Stimulated activated CD8-positive, alpha-beta memory T cell treated with anti-CD3 and anti-CD28 coated beads, Interleukin-4, amount 100 ng/mL, for 4 hours (primary cell): ENCODE measurements at places on chromosomes 3 and 15.

GRCh38 chr3:79154865-79155264 is 612.9 kb downstream of the ROBO1 start:
- DNase-seq, result no peak

- DNase-seq, result no peak
These were observed 172.0 kb downstream of the P3H2 start for GRCh38 chr3:189948724-189949045.

GRCh38 chr3:62632510-62633294 is 242.5 kb downstream of the CADPS start:
- no peak for DNase-seq

GRCh38 chr15:98421419-98422129 is 226.8 kb upstream of the IGF1R start:
- DNase-seq, result peak; percentile 18

GRCh38 chr3:2098398-2099027 is at the start of gene CNTN4:
Gene CNTN4 (plus strand): TSS chr3:2098866.
- DNase-seq, result no peak

- DNase-seq, result no peak
These were observed 208.1 kb upstream of the PPP2R3A start for GRCh38 chr3:135757421-135757820.

DNA sequence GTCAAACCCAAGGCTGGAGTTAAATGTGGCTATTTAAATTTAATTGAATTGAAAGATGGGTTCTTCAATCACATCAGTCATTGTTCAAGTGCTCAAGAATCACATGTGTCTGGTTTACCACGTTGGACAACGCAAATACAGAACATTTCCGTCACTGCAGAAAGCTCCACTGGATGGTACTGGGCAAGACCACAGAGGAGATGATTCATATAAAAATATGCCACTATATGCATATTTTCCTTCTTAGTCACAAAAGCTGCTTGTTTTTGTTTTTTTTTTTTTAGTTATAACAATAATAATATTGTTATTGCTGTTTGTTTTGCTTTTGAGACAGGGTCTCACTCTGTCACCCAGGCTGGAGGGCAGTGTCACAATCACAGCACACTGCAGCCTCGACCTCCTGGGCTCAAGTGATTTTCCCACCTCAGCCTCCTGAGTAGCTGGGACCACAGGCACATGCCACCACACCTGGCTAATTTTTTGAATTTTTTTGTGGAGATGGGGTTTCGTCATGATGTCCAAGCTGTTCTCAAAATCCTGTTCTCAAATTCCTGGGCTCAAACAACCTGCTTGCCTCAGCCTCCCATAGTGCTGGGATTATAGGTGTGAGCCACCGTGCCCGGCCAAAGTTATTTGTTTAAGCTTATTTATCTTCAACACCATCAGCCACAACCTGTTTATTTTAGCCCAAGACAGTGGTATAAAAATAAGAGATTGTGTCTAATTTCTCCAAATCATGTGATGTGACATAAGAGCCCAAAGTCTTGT is 19.4 kb downstream of the RTP3 start:
- DNase-seq, result no peak

DNA sequence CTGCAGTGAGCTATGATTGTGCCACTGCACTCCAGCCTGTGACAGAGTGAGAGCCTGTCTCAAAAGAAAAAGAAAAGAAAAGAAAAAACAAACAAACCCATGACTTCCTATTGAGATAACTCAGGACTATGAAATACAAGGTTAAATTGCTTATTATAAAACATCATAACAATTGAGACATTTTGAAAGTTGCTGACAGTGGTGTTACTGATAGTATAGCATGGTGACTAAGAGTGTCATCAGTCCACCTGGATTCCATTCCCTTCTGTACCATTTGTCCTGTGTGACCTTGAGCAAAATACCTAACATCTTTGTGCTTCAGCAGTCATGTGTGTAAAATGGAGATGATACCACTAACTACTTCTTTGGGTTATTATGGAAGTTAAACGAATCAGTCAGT is 49.1 kb downstream of the ARHGEF26 start:
- no peak for DNase-seq

GRCh38 chr15:90099868-90100831 is 2.1 kb downstream of the IDH2 start:
- DNase-seq, result no peak

DNA sequence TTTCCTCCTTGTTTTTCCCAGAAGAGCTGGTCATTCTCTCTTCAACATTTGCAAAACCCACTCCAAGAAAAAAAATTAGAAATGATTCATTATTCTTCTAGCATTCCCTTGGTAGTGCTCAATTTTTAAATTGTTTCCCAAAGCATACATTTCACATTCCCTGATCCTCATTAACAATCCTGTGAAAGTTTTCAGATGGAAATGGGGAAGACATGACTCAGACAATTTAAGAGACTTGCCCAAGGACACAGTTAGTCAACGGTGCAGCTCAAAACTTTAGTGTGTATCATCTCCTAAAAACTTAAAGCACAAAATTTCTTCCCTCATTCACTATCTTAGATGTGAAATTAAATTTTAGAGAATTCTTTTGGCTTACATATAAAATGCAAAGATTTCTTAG is 17.1 kb upstream of the ABI3BP start:
- no peak for DNase-seq

GRCh38 chr3:99475229-99475628 is 163.2 kb upstream of the COL8A1 start:
- no peak for DNase-seq

DNA sequence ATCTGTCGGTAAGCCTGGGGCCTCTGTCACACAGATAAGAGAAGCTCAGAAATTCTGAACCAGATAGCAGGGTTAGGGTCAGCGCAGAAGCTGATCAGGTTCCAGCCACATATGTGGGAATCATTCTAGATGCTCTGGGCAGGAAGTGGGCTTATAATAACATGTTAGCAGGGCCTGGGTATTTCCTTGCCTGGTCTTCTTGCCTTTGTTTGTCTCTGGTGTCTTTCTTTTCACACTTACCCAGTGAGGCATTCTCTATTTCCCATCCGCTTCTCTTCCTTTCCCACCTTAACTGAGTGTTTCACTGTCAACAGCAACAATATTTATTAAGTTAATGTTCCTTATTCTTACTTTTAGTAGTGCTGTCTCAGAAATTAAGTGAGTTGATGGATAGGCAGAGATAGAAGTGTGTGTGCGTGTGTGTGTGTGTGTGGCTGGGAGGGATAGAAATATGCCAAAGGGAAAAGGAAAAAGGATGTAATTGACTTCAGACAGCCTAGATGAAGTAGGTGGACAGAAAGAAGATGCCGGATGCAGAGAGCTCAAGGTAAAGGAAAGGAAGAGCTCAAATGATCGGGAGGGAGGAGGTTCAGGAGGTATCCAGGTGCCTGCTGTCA is 2.0 kb downstream of the PLA1A start:
- DNase-seq, result no peak

GRCh38 chr3:36447061-36447460 is 66.8 kb downstream of the STAC start:
- DNase-seq, result no peak

GRCh38 chr3:180855364-180855763 is 57.1 kb upstream of the FXR1 start:
- DNase-seq, result no peak

GRCh38 chr3:12658593-12659058 is 5.3 kb downstream of the RAF1 start:
- DNase-seq, result no peak

DNA sequence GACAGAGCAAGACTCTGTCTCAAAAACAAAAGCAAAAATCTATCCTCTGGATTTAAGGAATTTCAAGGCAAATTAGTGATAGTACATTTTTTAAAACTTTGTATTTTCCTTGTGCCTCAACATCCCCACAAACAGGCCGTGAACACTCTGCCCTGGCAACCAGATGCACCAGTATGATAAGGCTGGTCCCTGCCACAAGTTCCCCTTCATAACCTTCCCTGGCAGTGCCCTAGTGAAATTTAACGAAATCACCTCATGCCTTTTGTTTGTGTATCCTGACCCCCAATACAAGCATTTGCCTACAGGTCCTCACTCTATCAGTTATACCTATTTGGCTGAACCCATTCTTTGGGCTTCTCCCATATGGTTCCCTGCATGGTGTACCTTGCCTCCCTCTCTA is 107.4 kb upstream of the FLNB start:
- DNase-seq, result no peak

DNA sequence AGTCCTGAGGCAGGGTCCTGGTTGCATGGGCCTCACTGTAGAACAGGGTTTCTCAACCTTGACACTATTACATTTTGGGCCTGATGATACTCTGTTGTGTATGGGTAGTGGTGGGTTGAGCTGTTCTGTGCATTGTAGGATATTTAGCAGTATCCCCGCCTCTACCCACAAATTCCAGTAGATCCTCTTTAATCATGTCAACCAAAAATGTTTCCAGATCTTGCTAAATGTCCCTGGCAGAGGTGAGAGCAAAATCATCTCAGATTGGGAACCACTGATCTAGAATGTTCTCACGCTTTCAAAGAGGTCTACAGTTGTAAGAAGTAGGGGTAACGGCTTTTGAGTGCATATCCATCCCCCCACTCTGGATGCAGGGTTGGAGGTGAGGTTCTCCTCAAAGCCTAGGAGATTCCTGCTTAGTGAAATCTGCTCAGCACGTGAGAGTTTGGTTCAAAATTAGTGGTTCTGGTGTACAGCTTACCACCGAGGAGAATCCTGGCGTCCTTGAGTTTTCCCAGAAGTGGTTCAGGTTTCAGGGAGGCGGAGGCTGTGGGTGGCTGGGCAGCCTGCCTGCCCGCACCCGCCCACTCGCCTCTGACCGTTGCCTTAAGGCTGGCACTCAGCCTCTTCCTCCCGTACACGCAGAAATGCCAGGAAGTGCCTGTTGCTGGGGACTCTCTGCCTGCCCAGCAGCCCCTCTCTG is 5.3 kb downstream of the ACVR2B start:
- DNase-seq, result no peak

DNA sequence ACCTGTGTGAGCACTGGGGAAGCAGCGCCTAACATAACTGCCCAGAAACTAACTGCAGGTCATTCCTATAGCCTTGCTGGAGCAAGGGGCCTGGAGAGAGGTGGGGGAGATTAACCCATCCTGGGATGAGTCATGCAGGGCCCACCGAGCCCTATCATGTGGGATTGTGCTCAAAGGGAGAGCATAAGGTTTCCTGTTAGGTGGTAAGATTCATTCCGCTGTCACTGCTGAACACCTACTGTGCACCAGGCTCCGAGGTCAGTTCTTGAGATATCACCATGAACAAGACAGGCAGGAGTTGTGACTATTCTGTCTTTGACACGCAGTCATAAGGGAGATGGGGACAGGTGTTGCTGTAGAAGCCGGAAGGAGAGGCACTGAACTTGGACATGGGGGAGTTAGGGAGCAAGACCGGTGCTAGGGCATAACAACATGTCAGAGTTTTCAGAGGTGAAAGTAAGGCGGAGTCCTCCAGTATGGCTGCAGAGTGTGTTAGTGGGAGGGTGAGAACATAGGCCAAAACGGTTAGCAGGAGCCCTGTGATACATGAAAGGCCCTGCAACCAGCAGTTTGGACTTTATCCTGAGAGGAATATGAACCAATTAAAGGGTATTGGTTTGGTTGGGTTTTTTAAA is 2.4 kb downstream of the SLC25A38 start:
- no peak for DNase-seq

GRCh38 chr3:73656241-73656890 is 31.6 kb upstream of the PDZRN3 start:
- no peak for DNase-seq

DNA sequence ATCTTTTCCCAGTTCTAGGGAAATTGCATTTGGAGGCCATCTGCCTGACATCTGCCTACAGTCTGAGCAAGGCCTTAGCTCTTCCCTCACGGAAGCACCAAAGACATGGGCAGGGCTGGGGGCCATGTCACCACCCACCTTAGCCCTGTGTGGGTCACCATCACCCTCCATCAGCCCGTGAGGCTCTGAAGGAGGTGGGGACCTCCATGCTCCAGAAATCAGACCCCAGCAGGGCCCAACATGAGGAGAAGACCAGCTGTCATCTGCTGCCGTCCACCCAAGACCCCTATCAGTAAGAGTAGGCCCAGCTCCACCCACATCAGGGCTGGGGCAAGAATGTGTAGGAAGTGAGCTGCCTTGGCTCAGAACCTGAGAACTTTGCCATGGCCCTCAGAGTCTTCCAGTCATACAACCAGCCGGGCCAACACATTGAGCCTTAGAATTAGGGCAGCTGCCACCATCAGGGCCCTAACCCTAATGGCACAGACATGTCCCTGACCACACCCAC is 1.9 kb downstream of the TMIE start:
- DNase-seq, result no peak

- no peak for DNase-seq
These were observed 11.5 kb upstream of the TEX9 start for GRCh38 chr15:56353740-56354139.

DNA sequence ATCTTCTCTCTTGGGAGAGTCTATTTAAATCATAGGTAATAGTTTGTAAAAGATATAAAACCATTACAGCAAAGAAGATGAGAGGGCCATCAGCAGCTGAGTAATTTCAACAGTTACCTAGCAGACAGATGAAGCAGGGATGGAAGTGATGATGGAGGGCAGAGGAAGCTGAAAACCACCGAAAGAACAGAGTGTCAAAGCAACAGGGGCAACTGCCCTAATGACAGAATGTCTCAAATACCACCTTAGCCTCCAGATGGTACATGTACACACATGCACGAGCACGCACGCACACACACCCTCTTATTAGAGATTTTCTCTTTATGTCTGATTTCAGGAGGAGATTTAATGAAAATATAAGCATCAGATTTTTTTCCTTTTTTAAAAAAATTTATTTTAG is 64.5 kb downstream of the NEDD4 start:
- no peak for DNase-seq

- DNase-seq, result no peak
These were observed 7.4 kb upstream of the CHRNA3 start for GRCh38 chr15:78628227-78628626.

GRCh38 chr15:37586011-37586583 is 348.3 kb upstream of the TMCO5A start:
- DNase-seq, result no peak

DNA sequence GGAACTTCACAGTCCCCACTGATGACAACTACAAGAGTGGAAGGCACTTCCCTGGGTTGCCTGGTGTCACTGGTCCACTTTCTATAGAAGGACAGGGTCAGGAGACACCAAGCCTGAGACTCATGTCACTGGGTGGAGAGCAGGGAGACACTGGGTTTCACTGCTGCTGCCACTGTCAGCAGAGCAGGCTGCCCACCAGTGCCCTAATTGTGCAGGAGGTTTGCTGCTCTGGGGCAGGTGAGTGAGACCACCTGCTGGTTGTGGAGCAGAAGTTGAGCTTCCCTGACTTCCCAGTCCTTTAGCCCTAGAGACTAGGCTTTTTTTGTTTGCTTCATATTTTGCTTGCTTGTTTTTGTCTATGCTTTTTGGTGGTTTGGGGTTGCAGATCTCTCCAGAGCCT is 528.4 kb upstream of the RGMA start:
- no peak for DNase-seq

- DNase-seq, result no peak
These were observed 787.3 kb downstream of the EDEM1 start for GRCh38 chr3:5974630-5975322.
